ENCODE measurements at places on chromosomes 13 and 19. TPM values are rescaled to one million over a fixed set of nuclear protein-coding genes. Genes with fewer than 3 reads are reported as not detected.
A peak's percentile ranks its signal among the peaks of the same experiment; 100 is the strongest.

DNA sequence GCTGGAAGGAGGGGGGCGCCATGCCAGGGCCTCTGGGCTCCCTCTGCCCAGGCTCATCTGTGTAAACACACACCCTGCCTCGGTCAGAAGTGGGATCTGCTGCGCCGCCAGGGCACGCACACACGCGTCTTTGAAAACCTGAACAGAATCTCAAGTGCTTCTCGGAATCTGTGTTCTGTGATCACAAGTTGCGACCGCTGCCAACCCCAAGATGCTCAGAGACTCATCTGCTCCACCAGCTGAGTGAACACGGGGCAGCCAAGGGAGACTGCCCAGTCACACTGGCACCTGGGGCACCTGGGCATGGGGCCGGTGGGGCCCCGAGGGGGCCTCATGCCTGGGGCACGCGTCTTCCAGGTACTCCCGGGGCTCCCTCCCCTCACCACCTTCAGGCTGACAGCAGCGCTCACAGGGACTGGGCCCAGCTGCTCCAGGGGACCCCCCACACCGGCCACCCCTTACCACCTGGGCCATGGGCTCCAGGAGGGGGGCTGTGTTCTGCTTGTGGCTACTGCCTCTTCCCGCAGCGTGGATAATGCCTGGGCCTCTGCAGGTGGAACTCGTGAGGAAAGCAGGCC is 59.0 kb downstream of the KLF2 start:
- H3K36me3 ChIP-seq, result peaks cover 9% of the 10 kb centered on the region
- H3K27me3 ChIP-seq, result no peaks in the 10 kb centered on the region
- peaks cover 12% of the 10 kb centered on the region for H3K4me1 ChIP-seq
- H3K4me3 ChIP-seq, result no peak overlapping the region

DNA sequence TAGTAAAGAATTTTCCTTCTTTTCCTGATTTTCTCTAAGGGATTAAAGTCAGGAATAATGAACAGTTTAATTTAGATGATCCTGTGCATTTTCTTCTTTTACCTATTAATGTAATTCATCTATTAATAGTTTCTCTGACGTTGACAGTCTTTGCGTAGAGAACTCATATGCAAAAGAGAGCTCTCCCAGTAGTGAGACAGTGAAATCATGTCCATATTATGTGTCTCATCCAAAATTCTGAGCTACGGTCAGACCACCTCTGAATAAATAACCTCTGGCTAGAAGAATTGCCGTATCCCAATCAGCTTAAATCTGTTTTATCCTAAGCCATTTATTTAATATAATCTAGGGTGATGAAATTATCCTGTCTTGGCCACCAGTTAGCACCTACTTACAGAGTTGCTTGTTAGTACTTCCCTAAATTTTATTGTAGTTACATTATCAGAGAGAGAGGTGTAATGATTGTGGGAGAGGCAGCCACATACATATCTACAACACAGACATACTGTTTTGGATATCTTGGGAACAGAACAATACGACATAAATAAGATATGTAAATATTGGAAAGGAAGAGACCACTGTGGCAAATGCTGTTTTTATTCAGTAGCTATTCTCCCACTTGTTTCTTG is 30.7 kb downstream of the PDS5B start:
- DNase-seq, result no peak
- H3K36me3 ChIP-seq, result peaks cover 52% of the 10 kb centered on the region
- H3K27me3 ChIP-seq, result no peaks in the 10 kb centered on the region
- no peak overlapping the region for H3K27ac ChIP-seq

DNA sequence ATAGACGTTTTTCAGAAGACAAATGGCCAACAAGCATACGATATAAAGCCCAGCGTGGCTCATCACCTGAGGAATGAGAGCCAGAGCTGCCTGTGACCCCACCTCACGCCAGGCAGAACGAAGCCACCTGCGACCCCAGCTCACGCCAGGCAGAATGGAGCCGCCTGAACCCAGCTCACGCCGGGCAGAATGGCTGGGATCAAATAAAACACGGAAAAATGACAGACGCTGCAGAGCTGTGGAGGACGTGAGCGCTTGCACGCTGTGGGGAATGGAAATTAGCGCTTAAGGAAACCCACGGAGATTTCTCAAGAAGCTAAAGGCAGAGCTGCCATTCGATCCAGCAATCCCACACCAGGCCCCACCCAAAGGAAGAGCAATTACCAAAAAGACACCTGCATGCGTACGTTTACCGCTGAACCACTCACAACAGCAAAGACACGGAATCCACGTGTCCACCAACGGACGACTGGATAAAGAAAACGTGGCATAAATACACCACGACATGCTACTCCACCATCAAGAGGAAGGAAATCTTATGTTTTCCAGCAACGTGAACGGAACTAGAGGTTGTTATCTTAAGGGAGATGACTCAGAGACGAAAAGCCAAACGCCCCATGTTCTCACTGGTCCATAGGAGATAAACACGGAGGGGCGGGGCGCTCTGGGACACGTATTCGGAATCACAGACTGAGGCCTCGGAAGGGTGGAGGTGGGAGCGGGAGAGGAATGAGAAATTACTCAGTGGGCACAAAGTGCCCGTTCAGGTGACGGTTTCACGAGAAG is 30.7 kb upstream of the C13orf46 start:
- no peak overlapping the region for H3K4me3 ChIP-seq
- DNase-seq, result no peak
- no peaks in the 10 kb centered on the region for H3K27me3 ChIP-seq

GRCh38 chr13:49954674-49955455 is 18.7 kb upstream of the SPRYD7 start:
- peak overlapping the region; percentile 29 for H3K27ac ChIP-seq
- H3K4me3 ChIP-seq, result no peak overlapping the region
- H3K36me3 ChIP-seq, result peaks cover 15% of the 10 kb centered on the region
- H3K27me3 ChIP-seq, result no peaks in the 10 kb centered on the region
- DNase-seq, result peak; percentile 2
- H3K4me1 ChIP-seq, result peaks cover 18% of the 10 kb centered on the region

GRCh38 chr13:112759053-112759452 is 69.2 kb downstream of the ATP11A start:
- H3K27ac ChIP-seq, result no peak overlapping the region
- H3K4me1 ChIP-seq, result peaks cover 14% of the 10 kb centered on the region
- peaks cover 9% of the 10 kb centered on the region for H3K36me3 ChIP-seq
- no peak overlapping the region for H3K4me3 ChIP-seq
- peaks cover 5% of the 10 kb centered on the region for H3K27me3 ChIP-seq

The CYP2A7 gene
- total RNA-seq, result not detected

Data from HFFc6 (cell line).